ENCODE measurements at places on chromosomes 2 and 18.
A peak's percentile ranks its signal among the peaks of the same experiment; 100 is the strongest.

DNA sequence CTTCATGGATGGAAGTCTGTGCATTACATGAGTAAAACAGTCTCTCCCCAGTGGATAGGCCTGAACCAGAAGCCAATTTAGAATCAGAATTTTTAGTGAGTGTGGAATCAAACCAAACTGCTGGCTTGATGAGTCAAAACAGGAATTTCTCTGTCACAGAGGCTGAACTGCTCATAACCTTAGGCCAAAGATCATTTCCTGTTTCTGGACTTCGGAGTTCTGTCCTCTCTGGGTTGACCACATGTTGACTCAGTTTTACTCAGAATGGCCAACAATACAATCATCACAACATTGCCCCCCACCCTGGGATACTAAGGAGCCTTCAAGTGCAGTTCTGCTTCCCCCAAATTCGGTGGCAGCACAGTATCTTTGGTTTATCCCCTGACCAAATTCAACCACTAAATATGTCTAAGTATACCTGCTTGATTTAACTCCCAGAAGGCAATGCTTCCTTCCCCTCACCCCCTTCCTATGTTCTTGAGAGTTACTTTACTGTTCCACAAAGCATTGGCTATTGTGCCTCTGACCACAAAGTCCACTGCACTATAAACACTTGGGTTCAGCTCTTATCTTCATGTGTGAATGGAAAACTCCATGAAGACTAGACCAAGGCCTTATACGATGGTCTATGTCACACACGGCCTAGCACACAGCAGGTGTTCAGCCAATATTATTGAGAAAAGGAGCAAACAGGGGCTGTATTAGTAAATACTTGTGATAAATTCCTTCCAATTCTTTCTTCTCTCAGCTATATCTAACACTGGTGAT, 67.8 kb downstream of the NXPH2 start:
- DNase-seq = no peak

GRCh38 chr2:57920342-57920939, 126.2 kb upstream of the VRK2 start:
- no peak for DNase-seq

- DNase-seq = no peak
Measured at GRCh38 chr18:35807811-35808335, 164.6 kb upstream of the RMP24 start.

- no peak for DNase-seq
Measured at GRCh38 chr2:48016225-48017019, 110.1 kb upstream of the FBXO11 start.

DNA sequence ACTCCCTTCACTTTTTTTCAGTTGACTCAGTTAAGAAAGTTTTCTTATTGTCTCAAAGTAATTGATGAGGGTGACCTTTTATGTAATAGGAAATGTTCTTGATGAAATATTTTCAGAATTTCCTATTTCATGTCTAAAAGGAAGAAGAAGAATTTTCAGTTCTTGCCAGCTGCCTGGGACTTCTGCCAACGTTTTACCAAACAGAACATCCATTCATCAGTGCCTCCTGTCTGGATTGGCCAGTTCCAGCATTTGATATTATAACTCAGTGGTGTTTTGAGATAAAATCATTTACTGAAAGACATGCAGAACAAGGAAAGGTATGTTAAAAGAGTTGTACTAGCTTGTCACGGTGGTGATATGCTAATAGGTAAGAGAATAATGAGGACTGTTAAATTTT, 104.7 kb upstream of the MYO3B start:
- no peak for DNase-seq

GRCh38 chr2:101972621-101973434, 18.9 kb upstream of the IL1R2 start:
- DNase-seq = no peak

- DNase-seq = peak; percentile 13
Measured at GRCh38 chr2:96801005-96801785, 14.9 kb upstream of the CNNM3 start.

DNA sequence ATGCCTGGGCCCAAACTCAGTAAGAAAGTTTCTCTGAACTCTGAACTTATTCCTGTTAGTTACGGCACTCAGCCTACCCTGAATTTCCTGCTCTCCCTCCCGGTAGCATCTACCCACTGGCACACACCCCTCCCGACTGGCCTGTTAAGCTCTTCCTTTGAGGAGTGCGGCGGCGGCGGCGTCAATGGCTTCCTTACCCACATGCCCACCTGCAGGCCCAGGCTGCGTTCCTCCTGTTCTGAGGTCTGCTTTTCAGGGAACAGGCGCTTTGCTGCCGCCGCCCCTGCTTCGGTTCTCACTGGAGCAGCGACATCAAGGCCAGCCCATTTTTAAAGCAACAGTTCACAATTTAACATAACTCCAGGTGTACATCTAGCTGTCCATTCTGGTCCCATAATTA, 432.4 kb downstream of the DCDC2C start:
- DNase-seq = no peak

DNA sequence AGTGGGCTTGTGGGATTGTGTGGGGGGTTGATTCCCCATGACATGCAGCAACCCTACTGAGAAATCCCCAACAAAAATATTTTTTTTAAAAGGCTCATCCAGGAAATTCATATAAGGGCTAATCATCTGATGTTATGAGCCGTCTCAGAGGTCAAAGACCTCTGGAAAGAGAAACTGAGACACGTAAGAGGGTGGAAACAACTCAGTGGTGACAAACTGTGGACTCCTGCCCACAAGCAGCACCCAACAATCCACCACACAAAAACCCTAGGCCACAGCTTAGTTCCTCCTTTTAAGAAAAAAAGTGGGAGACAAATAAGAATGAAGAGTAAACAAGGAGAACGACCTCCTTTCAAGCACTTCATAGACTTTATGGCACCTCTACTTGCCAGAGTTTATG, 1096.1 kb upstream of the NRXN1 start:
- DNase-seq = no peak

- no peak for DNase-seq
Measured at GRCh38 chr2:83459456-83459855, 999.6 kb downstream of the SUCLG1 start.

DNA sequence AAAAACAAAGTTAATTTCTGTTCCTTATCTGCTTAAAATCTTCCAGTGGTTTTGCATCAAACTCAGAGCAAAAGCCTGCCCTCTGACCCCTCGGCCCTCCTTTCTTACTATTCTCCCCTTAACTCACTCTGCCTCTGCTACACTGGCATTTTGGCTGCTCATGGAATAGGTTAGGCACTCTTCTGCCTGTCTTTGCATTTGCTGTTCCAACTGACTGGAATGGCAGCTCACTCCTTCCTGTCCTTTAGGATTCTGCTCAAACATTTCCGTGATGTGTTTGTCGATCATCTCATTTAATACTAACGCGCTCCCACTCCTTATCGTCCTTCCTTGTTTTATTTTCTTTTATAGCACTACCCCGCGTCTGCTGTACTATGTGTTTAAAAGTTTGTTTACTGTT, 815 bp downstream of the CEBPZ start:
- no peak for DNase-seq

DNA sequence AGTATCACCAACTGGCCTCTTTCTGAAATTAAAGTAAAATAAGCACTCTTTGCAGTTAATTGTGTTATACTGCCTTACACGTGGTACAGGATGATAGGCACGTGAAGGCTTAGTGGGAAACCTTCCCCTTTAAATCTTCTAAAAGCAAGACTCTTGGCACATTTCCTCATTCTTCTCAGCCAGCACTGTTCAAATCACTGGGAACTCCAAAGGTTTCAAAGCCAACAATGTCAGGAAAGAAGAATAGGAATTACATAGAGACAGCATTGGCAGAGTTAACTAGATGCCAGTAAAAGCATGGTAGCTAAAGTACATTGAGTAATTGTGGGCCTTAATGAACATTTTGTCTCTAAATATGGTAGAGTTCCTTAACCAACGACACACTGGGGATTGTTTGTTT, 96.4 kb downstream of the DTNA start:
- DNase-seq = no peak

DNA sequence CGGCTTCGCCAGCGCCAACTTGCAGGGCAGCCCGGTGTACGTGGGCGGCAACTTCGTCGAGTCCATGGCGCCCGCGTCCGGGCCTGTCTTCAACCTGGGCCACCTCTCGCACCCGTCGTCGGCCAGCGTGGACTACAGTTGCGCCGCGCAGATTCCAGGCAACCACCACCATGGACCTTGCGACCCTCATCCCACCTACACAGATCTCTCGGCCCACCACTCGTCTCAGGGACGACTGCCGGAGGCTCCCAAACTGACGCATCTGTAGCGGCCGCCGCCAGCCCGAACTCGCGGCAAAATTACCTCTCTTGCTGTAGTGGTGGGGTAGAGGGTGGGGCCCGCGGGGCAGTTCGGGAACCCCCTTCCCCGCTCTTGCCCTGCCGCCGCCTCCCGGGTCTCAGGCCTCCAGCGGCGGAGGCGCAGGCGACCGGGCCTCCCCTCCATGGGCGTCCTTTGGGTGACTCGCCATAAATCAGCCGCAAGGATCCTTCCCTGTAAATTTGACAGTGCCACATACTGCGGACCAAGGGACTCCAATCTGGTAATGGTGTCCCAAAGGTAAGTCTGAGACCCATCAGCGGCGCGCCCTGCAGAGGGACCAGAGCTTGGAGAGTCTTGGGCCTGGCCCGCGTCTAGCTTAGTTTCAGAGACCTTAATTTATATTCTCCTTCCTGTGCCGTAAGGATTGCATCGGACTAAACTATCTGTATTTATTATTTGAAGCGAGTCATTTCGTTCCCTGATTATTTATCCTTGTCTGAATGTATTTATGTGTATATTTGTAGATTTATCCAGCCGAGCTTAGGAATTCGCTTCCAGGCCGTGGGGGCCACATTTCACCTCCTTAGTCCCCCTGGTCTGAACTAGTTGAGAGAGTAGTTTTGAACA, 15.1 kb downstream of the HOXD3 start:
- DNase-seq = no peak

Measured in NCI-H774 (cell line).